NCI-H1436 (cell line): ENCODE measurements at places on chromosomes 12 and 14.
A peak's percentile ranks its signal among the peaks of the same experiment; 100 is the strongest.

GRCh38 chr14:99515301-99516155 is 34.3 kb downstream of the CCNK start:
- DNase-seq: no peak

GRCh38 chr14:61616524-61617185 is 78.7 kb upstream of the HIF1A start:
- DNase-seq: no peak

- no peak for DNase-seq
These were observed 13.5 kb upstream of the TAS2R46 start for GRCh38 chr12:11075642-11076041.

DNA sequence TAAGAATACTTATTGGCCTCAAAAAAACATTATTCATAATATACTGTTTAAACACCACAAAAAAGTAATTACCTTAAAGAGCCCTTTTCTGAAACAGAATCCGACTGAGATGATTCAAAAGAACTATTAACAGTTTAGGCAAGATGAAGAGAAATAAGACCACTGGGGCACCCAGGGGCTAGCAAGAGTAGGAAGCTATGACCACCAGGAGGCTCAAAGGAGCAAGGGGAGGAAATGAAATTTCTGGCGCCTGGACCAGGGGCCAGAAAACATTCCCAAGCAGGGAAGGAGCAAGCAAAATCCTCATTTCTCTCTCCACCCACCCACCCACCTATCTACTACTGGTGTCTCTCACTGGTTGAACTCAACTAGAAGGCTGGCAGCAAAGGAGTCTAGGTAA is 6.3 kb upstream of the DCAF4 start:
- DNase-seq: no peak

DNA sequence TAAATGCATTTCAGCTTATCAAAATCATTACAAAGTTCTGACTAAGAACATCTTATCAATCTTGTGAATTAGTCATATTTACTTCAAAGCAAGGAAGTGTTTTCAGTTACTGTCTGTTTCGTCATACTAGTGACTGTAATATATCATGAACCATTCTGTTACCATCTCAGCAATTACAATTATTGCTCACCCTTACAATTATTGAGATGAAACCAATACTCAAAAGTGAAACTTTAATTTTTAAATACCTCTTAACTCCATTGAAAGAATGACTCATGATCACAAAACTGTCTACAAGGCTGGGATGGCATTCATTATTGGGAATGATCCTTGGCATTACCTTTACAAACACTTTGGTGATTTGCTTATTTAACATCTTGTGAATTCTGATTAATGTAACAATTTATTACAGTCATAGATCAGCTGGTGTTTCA is 90.3 kb downstream of the RPS6KA5 start:
- no peak for DNase-seq

- no peak for DNase-seq
These were observed 135.5 kb downstream of the PDE3A start for GRCh38 chr12:20503858-20504257.

DNA sequence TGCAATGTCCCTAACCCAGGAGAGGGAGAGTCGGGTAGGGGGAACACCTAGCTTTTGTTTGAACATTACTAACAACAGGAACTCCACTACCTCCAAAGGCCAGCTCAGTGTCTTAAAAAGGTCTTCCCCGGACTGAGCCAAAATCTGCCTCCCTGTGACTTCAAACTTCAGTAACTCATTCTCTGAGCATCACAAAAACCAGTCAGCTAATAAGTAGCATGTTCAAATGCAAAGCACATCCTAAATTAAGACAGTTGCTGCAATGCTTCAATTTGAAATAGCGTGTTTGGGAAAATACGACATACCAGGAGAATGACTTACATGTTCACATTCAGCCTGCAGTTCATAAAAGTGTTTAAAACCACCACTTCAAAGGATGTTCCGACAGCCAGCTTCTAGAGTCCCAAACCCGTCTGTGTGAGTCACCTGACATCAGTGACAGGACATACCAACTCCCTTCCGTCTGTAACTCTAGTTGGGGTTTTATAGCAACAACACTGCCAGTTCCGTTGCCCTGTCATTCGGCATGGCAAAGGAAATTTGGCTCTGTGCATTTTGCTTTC is 13.0 kb downstream of the ZFP36L1 start:
- DNase-seq: no peak

GRCh38 chr14:68820536-68820935 is 27.7 kb upstream of the ZFP36L1 start:
- DNase-seq: no peak

DNA sequence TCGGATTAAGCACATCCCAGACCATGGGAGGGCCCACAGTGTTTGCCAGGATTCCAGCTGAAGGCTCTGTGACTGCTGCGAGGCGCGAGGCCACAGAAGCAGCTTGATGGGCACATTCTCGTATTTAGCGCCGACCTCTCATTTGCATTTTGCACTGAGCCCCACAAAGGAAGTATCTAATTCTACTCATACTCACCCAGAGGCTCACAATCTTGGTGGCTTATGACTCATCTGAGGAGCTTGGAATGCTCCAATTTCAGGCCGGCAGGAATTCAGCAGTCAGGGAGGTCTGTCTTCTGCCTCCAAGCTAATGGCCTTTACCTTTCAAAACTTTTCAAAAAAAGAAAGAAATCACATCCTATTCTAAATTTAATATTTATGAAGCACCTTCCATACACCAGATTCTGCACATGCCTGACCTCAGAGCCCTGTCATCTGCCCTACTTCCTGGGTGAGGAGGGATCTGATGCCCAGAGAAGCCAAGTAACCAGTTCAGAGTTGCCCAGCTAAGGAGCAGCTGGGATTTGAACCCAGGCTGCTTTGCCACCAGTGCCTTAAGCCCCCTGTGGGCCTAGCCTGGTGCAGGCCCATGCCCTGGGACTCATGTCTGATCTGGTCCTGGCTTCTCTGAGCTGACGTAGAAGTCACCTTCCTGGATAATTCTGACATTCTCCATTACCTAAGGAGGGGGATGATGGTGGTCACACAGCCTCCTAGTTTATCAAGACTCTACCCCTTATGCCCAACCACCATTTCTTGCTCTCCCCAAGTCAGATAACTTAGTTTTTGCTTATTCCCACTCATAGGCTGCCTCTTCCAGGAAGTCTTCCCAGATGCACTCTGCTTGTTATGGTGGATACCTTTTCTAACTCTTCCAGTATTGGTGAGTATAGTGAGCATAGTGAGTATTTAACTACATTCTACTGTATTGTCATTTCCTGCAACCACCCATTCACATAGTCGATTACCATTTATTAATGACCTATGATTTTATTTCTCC is 198.9 kb downstream of the RBM19 start:
- DNase-seq: no peak

DNA sequence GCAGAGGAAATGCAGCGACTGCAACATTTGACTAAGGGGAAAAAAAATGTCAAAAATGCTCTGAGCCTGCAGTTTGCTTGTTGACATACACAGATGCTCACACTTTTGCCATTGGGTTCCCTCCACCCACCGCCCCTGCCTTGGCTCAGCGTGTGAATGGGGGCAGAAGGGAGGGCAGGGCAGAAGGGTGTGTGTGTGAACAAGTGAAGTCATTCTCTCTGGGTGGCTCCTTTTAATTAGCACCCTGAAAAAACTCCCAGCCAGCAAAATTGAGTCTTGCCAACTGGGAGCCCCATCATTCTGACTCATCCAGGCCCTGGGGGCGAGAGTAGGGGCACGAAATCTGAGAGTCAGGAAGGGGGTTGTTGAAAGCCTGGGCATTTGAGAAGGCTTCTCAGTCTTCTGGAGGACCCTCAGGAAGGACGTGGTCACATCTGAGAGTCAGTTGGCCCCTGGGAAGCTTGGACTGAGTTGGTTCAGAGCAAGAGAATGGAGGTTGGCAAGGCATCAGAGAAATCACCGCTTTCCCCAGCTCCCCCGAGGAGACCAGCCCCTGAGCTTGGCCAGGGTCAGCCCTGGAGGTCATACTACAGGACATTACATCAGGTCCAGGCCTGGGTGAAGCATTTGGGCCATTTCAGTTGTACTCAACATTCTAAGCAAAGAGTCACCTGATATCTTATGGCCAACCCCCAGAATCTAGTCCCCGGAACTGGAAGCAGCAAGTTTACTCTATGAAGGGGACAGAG is 22.7 kb upstream of the KRT78 start:
- DNase-seq: no peak

GRCh38 chr12:130993759-130994670 is 40.3 kb downstream of the ADGRD1 start:
- DNase-seq: no peak

DNA sequence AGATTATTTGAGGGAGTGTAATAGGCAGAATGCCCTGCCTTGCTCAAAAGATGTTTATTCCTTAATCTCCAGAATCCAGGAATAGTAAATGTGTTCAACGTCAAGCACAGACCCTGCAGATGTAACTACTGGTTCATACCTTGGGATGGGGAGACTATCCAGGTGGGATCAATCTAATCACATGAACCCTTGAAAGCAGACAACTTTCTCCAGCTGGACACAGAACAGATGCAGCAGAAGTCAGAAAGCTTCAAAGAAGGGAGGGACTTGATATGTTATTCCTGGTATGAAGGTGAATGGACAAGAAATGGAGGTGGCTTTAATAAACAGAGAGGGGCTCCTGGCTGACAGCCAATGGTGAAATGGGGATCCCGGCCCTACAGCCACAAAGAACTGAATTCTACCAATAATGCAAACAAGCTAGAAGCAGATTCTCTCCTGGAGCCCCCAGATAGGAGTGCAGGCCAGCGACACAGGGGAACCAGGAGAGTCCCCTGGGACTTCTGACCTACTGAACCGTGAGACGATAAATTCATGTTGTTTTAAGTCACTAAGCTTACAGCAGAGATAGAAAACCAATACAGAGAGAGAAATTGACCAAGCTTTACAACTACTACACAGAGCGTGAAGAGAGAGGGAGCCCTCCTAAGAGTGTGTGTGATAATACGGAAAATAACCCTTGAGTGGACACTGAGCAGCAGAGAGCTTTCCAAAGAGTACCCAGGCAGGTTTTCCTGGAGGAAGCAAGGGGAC is 133.5 kb upstream of the TMEM132C start:
- DNase-seq: no peak

DNA sequence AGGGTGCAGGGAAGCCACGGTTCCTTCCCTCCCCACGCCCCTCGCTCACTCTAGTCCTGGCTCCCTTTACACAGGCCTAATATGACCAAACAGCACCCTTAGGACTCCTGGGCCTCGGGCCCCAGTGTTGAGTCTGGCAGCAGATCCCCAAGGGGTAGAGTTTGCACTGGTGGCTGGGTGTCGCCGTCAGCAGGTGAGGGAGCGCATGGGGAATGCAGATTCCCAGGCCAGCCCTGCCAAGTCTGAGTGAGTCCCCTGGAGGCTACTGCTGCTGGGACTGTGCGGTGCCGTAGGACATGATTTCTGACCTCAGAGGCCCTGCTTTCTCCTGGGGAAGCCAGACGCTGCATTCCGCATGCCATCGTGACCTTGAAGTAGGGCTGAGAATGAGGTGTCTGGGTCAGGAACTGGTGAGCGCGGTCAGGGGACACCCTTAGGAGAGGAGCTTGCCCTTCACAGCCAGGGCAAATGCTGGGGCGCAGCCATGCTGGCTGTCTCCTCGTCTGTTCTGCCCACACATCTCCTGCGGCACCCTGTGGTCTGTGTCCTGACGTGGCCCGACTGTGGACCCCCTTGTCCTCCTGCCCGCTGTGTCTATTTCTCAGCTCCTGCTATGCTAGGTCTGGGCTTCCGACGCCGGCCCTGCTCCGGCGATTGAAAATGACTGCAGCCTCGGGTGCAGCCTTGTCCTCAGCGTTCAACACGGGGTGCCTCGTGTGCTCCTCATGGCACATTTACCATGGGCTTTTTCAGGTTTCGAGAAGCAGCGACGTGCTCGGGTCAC is 37.6 kb upstream of the PRMT8 start:
- no peak for DNase-seq

- DNase-seq: peak; percentile 90
These were observed at the start of gene HCFC2 for GRCh38 chr12:104064031-104064841. Gene HCFC2, plus strand, starts transcription at chr12:104064531. Its CDS starts 30 bp downstream, at chr12:104064561.

DNA sequence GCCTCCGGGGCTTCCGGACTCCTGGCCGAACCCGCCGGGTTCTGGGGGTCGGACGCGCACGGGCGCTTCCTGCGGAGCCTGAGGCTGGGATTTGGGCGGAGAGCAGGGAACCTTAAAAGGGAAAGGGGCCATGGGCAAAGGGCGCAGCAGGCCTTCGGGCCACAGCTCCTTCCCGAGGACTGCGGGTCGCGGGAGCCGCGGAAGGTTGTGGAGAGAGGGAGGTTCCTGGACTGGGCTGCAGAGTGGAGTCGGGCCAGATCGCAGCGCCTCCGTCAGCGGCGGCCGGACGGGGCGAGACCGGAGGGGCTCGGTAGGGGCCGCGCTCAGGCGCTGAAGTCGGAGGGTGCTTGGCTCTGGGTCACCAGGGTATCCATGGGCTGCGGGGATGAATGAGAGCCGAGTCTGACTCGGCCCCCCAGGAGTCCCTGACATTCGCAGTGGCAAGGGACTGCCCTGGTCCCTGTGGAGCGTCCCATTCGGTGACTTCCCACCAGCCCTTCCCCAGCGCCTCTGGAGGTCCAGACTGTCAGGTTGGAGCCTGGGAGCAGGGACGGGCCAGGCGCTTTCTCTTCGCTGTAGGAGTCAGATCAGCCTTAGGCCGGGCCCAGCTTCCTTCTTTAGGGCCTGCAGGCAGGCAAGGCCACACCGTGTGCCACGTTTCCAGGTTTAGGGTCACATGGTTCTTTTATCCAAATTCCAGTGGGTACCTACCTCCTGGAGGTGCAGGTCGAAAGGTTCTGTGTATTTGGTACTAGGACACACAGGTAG is 938 bp upstream of the SLC25A29 start:
- no peak for DNase-seq

DNA sequence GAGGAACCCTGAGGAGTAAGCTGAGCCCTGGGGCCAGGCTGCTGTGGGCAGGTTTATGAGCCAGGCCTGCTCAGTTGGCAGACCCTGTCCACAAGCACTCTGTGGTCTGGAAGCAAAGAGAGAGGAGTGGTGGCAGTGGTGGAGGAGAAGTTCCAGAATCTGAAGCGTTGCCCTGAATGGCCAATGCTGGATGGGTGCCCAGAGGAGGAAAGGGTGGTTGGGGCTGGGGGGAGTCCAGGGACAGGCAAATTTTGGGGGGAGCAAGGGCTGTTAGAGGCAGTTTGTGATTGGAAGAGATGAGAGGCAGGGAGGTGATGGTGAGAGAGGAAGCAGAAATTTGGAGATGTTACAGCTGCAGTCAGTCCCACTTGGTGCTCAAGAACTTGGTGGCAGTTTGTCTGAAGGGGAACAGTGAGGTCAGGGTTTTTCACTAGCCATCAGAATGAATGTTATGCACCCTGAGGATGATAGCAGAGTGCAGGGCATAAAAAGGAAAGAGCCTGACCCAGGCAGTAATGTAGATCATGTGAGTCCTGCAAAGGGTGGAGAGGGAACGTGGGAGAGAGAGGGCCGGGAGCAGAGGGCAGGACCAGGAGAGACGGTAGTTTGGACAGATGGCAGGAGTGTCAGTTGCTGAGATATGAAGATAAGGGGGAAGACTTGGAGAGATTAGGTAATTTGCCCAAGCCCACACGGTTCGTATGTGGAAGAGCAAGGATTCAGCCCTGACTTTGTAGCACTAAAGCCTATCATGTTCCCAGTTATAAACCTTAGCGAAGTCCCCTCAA is 51.2 kb downstream of the GALNT8 start:
- no peak for DNase-seq
